ENCODE measurements at places on chromosomes 4 and X. TPM values are rescaled to one million over a fixed set of nuclear protein-coding genes. Genes with fewer than 3 reads are reported as not detected.

The IGSF1 gene
- total RNA-seq: not detected

The ZNF157 gene
- total RNA-seq: 0.20 TPM

DNA sequence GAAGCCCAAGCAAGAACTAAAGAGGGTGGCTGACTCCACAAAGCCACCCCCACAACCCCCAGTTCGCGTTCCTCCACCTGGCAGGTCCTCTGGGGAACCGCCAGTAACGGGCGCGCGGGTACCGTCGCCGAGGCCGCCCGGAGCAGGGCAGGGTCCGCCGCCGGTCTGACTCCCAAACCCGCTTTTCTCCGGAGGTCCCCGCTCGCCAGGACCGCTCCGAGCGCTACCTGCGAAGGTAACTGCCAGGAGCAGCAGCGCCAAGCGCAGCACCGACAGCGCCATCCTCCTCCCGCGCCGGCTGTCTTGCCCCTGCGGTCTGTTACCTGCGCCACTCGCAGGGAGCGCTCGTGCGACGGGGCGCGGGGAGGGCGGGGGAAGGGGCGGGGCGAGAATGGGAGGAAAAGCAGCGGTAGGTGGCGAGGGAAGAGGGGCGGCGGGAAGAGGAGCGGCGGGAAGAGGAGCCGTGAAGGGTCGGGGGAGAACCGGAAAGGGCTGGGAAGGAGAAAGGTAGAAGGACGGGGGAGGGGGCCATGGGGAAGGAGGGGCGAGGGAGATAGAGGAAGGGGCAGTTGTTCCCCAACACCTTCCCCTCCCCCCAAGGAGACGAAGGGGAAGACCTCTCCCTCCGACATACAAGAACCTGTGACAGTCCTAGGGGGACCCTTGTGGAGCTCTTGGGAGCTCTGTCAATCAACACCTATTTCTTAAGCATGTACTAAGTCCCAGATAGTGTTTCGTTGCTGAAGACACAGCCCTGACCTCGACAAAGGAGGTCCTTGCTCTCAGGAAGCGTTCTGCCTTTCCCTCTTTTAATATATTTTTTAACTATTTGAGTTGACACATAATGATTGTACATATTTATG, at the start of gene SPINK2:
Gene SPINK2, minus strand, starts transcription at position 321 of the 863 bp plus-strand sequence. Its CDS starts 39 bp downstream, at position 282.
- H3K4me3 ChIP-seq: peak within 1 kb of the TSS; percentile 36
- peak; percentile 52 for DNase-seq
- no peak within 1 kb of the TSS for H3K27ac ChIP-seq
- peaks cover 8% of the 10 kb centered on the region for H3K4me1 ChIP-seq

GRCh38 chr4:6257247-6258025, 12.2 kb upstream of the WFS1 start:
- no peaks in the 10 kb centered on the region for H3K27me3 ChIP-seq
- no peak overlapping the region for H3K4me3 ChIP-seq
- peak overlapping the region; percentile 33 for H3K27ac ChIP-seq
- H3K4me1 ChIP-seq: no peaks in the 10 kb centered on the region
- no peak for DNase-seq

- H3K27me3 ChIP-seq: no peaks in the 10 kb centered on the region
- H3K36me3 ChIP-seq: no peaks in the 10 kb centered on the region
- H3K27ac ChIP-seq: no peak overlapping the region
Measured at GRCh38 chrX:144801786-144802185, 445.5 kb upstream of the SPANXN1 start.

- no peak for DNase-seq
- H3K27me3 ChIP-seq: no peaks in the 10 kb centered on the region
- H3K4me3 ChIP-seq: no peak overlapping the region
- no peak overlapping the region for H3K27ac ChIP-seq
- H3K36me3 ChIP-seq: peaks cover 18% of the 10 kb centered on the region
- no peaks in the 10 kb centered on the region for H3K4me1 ChIP-seq
Measured at GRCh38 chr4:89245459-89245858, 62.1 kb downstream of the GPRIN3 start.

DNA sequence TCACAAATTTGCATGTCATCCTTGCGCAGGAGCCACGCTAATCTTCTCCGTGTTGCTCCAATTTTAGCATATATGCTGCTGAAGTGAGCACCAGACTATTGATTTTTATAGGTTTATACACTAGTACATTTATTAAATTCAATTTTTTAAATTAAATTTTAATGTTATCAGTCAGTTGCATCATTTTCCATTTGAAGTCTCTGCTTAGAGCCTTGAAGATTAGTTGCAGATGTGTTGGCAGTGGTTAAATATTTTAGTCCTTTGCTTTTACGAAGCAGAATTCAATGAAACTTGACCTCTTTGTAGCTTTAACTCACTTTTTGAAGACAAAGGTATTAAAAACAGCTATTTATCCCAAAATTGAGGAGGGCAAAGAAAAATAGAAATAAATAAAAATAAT, 16.5 kb downstream of the TRAPPC11 start:
- H3K27ac ChIP-seq: no peak overlapping the region
- DNase-seq: no peak
- no peaks in the 10 kb centered on the region for H3K27me3 ChIP-seq
- no peaks in the 10 kb centered on the region for H3K4me1 ChIP-seq
- no peak overlapping the region for H3K4me3 ChIP-seq
- peaks cover 86% of the 10 kb centered on the region for H3K36me3 ChIP-seq

The HS6ST2 gene
- 6.9 TPM for total RNA-seq

The TMEM150C gene
- 5.1 TPM for total RNA-seq

GRCh38 chr4:137531168-137531985, 917 bp downstream of the PCDH18 start:
- H3K4me3 ChIP-seq: peak overlapping the region; percentile 42
- DNase-seq: peak; percentile 51
- no peaks in the 10 kb centered on the region for H3K36me3 ChIP-seq
- H3K27me3 ChIP-seq: no peaks in the 10 kb centered on the region
- H3K4me1 ChIP-seq: no peaks in the 10 kb centered on the region

DNA sequence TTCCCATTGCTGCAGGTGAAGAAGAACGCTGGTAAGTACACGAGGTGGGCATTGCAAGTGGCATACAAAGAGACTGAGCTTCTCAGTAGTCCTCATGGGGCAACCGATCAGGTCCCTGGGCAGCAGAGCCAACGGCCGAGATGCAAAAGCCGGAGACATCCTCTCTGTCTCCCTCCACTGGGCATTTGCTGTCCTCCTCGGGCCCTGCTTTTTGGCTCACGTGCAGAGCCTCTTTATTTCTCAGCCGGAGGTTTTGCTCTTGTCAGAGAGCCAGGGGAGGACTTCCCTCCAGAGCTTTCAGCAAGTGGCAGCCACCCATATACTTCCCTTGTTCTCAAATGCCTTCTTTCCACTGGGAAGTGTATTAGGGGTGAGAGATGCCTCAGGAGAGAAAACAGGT, 18.0 kb downstream of the STARD8 start:
- no peak overlapping the region for H3K4me3 ChIP-seq
- H3K27ac ChIP-seq: no peak overlapping the region
- no peaks in the 10 kb centered on the region for H3K36me3 ChIP-seq

GRCh38 chr4:153771046-153771445, 11.2 kb upstream of the RNF175 start:
- H3K27me3 ChIP-seq: no peaks in the 10 kb centered on the region
- no peak overlapping the region for H3K4me3 ChIP-seq
- H3K36me3 ChIP-seq: no peaks in the 10 kb centered on the region
- DNase-seq: no peak

The CTAG2 gene
- not detected for total RNA-seq

DNA sequence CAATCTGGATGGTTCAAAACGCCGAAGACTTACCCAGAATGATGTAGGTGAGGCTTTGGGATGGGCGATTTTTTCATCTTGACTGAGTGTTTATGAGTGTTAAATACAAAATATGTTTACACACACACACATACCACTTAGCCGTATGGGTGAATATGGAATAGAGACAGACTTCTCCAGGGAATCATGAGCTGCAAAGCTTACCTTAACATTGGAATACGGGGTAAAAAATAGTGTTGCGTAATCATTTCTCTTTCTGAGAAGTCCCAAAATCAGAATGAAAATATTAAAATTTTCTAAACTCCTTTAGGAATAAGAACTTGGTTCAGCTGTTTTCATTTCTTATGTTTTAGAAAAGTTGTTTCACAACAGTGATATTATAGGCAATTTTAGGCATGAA, 63.5 kb downstream of the EGF start:
- no peak overlapping the region for H3K4me3 ChIP-seq
- no peaks in the 10 kb centered on the region for H3K4me1 ChIP-seq
- no peaks in the 10 kb centered on the region for H3K36me3 ChIP-seq

DNA sequence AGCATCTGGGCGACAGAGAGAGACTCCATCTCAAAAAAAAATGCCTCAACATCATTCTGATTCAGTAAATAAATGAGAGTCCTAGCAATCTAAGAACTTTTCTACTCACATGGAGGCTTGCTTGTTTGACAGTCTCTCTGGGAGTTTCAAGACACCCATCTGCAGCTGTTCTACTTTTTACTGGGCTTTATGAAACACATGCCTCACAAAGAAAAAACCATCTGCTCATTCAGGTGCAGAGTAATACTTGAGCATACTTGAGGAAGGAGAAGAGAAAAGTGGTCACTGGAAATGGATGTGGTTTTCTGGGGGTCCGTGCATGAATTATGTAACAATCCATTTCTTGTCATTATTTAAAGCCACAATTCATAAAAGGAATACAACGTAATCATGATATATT, 87.1 kb upstream of the DDX53 start:
- H3K27me3 ChIP-seq: peaks cover 3% of the 10 kb centered on the region
- DNase-seq: no peak
- no peak overlapping the region for H3K27ac ChIP-seq
- no peak overlapping the region for H3K4me3 ChIP-seq
- no peaks in the 10 kb centered on the region for H3K36me3 ChIP-seq

DNA sequence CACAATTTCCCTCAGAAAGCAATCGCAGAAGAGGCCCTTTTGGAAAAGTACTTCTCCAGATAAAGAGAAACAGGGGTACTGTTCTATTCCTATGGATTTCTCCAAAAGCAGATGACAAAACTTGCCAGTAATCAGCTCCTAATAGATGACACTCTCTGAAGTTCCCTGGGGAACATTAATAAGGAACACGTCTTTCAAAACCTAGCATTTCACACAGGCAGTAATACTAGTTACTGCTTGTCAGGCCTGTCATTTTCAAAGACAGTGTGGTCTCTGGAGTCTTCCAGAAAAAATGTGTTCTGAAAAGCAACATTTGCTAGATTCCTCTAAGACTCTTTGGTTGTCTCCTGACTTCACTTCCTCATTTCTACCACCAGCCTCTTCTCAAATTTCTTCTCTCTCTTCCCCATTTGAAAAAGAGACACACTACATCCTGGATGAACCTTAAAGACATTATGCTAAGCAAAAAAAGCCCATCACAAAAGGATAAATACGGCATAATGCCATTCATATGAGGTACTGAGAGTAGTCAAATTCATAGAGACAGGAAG, 47.3 kb downstream of the CHRDL1 start:
- DNase-seq: no peak
- no peaks in the 10 kb centered on the region for H3K27me3 ChIP-seq

The BRS3 gene
- total RNA-seq: not detected

The FAM120C gene
- 7.4 TPM for total RNA-seq

DNA sequence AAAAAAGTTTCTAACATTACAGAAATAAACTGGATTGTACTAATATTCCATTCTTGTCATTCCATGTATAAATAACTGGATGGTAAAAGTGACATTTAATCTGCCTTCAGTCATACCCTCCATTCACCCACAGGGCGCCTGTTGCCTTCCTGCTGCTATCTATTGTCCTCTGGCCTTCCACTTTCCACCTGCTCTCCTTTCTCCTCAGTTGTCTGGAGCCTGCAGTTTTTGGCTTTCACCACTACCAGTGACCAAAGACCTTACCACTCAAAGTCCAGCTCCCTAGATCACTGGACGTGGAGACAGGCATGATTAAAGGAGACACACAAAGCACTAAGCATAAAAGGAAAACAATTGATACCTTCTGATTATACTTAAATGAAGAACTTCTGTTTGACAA, 46.2 kb upstream of the NHS start:
- no peaks in the 10 kb centered on the region for H3K27me3 ChIP-seq
- no peak overlapping the region for H3K4me3 ChIP-seq
- no peaks in the 10 kb centered on the region for H3K36me3 ChIP-seq
- no peaks in the 10 kb centered on the region for H3K4me1 ChIP-seq
- H3K27ac ChIP-seq: no peak overlapping the region

The CT47B1 gene
- total RNA-seq: not detected

- no peaks in the 10 kb centered on the region for H3K36me3 ChIP-seq
- H3K27me3 ChIP-seq: no peaks in the 10 kb centered on the region
- no peaks in the 10 kb centered on the region for H3K4me1 ChIP-seq
- H3K27ac ChIP-seq: no peak overlapping the region
- no peak for DNase-seq
Measured at GRCh38 chr4:124266721-124267120, 445.8 kb downstream of the ANKRD50 start.

- DNase-seq: no peak
- H3K4me3 ChIP-seq: no peak overlapping the region
- H3K36me3 ChIP-seq: no peaks in the 10 kb centered on the region
- H3K27me3 ChIP-seq: no peaks in the 10 kb centered on the region
- no peaks in the 10 kb centered on the region for H3K4me1 ChIP-seq
Measured at GRCh38 chr4:122765692-122766352, 33.3 kb downstream of the BBS12 start.

GRCh38 chr4:15910155-15910940, 28.2 kb downstream of the FGFBP1 start:
- H3K27me3 ChIP-seq: peaks cover 12% of the 10 kb centered on the region
- H3K27ac ChIP-seq: no peak overlapping the region
- no peaks in the 10 kb centered on the region for H3K36me3 ChIP-seq
- H3K4me3 ChIP-seq: no peak overlapping the region
- no peaks in the 10 kb centered on the region for H3K4me1 ChIP-seq
- no peak for DNase-seq
